ENCODE measurements at places on chromosomes 2 and 18.

GRCh38 chr18:76475450-76476194 is 19.4 kb downstream of the ZNF516 start:
- no peak for DNase-seq

DNA sequence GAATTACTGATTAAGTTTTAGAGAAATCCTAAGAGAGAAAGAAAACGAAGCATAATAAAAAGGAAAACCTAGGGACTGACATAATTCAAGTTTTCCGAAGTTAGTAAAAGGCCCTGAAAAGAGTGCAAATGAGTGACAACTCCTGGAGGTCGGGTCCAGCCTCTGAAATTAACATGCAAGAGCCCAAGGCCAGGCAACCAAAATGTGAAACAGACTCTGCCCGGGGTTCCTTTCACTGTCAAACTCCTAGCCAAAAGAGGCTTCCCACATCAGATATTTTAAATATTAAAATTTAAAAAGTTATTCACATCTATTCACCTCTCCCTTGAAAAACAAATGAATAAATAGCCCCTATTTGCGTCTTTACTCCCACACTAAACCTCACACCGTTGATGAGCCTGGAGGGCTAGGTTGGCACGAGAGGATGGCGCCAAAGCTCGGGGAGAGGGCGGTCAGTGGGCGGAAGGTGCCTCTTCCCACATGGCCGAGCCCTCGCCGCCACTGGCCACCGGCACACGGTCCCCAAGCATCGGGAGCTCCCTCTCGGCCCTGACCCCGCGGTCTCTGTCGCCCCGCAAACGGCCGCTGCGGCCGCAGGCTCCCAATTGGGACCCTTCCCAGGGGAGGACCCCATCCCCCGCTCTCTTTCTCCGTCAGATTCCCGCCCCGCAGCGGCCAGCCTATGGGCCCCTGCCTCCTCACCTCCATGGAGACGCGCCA is 630 bp downstream of the PPM1G start:
- DNase-seq, result no peak

- no peak for DNase-seq
Measured at GRCh38 chr2:31511376-31511775, 69.4 kb downstream of the SRD5A2 start.

GRCh38 chr2:120888851-120889250 is 153.2 kb downstream of the GLI2 start:
- DNase-seq, result no peak

DNA sequence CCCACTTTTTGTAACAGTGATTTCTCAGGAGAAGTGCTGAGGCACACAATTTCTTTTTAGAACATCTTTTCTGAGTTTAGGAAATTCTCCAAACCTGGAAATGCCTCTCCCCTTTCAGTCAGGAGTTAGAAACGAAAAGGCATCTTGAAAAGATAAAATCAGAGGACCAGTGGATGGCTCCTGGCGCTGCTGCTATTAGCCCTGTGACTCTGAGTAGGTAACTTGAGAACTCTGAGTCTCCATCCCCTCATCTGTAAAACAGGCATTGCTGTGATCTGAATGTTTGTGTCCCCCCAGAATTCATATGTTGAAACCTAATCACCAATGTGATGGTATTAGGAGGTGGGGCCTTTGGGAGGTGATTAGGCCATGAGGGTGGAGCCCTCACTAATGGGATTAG is 50.2 kb downstream of the EHD3 start:
- DNase-seq, result no peak

DNA sequence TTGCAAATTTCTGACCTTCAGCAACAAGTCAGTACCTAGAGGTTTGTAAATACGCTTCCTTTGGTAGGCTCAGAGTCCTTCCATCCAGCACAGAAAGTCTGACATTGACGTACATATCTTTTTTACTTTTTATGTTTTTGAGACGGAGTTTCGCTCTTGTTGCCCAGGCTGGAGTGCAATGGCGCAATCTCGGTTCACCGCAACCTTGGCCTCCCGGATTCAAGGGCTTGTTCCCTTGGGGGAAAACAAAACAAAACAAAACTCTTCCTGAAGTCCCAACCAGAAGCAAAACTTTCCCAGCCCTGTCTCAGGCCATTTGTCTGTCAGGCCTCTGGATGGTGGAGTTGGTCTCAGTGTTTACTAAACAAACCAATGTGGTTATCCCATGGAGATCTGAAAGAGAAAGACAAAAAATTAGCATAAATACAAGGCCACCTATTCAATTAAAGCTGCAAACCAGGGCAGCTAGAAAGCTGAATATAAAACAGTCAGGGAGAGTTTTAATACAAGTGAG is 29.6 kb upstream of the ATL2 start:
- no peak for DNase-seq

- DNase-seq, result no peak
Measured at GRCh38 chr2:139917690-139918384, 1137.6 kb upstream of the NXPH2 start.

GRCh38 chr2:132977812-132978529 is 308.0 kb upstream of the LYPD1 start:
- no peak for DNase-seq

DNA sequence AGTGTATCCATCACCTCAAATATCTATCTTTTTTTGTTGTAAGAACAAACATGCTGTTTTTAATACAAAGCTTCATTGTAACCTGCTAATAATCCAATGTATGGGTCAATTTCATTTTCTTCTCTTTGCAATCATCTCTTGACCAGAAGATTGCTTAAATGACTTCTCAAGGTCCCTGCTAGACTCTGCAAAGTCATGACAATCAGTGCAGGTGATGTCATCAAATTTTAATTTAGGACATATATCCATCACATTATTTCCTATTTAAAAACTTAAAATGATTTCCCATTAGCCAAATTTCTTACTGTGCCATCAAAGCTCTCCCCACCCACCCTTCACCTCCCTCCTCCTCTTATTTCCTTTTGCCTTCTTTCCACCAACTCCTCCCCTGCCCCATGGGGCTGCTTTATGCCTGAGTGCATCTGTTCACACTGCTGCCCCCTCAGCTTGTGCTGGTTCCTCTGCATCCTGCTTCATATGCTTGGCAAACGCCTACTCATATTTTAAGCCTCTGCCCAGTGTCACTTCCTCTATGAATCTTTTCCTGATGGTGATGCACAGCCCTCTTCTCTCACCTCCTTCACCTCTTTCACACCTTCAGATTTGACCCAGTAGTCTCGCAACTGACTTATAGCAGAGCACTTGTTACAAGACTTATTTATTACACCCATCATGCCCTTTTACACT is 20.3 kb downstream of the PLEK start:
- no peak for DNase-seq

DNA sequence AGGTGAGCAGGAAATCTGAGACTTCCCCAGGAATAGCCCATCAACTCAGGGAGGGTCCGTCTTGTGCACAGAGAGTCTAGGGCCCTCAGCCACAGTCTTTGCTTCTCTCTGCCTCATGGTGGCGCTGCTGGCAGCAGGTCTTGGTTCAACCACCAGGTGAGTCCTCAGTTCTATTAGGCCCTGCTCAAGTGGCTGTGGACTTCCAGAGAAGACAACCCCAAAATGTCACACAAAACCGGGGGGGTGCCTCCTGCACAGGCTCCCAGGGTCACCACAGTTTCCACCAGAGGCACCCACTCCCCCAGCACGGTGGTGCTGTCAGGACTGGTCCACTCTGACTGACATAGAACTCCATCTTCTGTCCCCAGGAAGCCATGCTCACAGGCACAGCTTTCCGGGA is 2.4 kb upstream of the CHRNG start:
- no peak for DNase-seq

GRCh38 chr2:235041221-235041917 is 89.6 kb downstream of the SH3BP4 start:
- DNase-seq, result no peak

GRCh38 chr18:35306588-35307250 is 16.7 kb upstream of the ZSCAN30 start:
- DNase-seq, result no peak

DNA sequence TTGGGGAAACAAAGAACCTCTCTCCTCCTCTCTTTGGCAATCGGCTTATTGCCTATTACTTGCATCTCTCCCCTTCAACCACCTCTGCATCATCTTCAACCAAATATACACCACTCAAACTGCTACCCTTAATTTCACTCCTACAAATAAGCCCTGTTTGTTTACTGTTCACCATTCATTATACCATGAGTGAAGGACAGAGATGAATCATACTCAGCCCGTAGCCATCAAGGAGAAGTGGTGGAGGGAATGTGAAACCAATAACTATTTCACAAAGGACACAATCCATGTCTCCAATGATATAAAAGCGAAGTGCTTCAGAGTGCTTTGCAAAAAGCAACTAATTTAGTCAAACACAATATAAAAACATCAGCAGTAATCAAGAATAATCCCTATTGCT is 76.8 kb downstream of the CACNB4 start:
- no peak for DNase-seq

- DNase-seq, result no peak
Measured at GRCh38 chr2:64404002-64404731, 49.8 kb upstream of the LGALSL start.

GRCh38 chr2:237304763-237305514 is 109.0 kb downstream of the COL6A3 start:
- DNase-seq, result no peak

DNA sequence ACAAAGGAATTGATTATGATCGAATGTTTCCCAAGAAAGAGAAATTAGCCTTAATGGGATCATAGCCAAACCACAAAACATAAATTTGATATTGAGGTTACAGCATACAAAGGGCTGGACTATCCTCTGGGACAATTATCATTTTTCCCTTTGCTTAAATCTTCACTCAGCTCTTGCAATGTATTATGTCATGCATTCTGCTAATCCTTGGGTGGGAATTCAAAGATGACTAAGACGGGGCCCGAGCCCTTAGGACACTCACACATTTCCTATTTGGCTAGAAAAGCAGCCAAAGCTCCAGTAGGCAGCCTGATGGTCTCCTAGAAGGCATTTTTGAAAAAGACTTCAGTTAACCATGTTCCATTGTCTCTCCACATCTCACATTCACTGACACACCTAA is 17.2 kb upstream of the NMI start:
- no peak for DNase-seq

GRCh38 chr2:119225926-119226325 is 2.3 kb downstream of the STEAP3 start:
- no peak for DNase-seq

DNA sequence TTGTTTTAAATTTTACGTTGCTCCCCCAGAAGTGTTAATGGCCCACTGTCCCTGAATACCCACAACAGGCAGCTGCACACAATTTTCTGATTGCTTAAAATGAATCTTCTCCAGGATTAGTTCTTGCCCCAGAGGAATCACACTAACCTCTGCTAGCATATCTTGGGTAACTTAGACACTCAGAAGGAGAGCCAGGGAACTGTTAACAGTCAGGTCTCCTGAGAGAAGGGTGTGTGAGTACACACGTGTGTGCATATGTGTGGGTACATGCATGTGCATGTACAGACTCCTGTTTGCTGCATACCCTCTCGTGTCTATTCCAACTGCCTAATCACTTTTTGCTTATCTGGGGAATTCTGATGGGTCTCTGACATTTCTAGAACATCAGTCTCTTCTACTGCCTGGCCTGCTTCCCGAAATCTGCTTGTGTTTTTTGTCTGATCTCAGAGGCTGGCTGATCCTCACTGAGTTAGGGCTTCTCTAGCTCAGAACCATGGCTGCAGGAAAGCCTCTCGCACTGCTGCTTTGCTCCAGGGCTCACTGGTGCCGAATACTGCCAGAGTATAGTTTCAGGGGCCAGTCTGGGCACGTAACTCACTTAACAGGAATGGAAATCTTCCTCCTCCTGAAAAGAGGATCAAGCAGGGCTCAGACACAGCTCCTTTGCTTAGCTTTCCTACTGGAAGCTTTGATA is 62.8 kb downstream of the PRELID3A start:
- no peak for DNase-seq

GRCh38 chr2:200086911-200087310 is 131.5 kb downstream of the MAIP1 start:
- no peak for DNase-seq

GRCh38 chr2:218979846-218980734 is 4.9 kb downstream of the FEV start:
- peak; percentile 70 for DNase-seq

- no peak for DNase-seq
Measured at GRCh38 chr18:49028091-49028490, 77.3 kb upstream of the SMAD7 start.

DNA sequence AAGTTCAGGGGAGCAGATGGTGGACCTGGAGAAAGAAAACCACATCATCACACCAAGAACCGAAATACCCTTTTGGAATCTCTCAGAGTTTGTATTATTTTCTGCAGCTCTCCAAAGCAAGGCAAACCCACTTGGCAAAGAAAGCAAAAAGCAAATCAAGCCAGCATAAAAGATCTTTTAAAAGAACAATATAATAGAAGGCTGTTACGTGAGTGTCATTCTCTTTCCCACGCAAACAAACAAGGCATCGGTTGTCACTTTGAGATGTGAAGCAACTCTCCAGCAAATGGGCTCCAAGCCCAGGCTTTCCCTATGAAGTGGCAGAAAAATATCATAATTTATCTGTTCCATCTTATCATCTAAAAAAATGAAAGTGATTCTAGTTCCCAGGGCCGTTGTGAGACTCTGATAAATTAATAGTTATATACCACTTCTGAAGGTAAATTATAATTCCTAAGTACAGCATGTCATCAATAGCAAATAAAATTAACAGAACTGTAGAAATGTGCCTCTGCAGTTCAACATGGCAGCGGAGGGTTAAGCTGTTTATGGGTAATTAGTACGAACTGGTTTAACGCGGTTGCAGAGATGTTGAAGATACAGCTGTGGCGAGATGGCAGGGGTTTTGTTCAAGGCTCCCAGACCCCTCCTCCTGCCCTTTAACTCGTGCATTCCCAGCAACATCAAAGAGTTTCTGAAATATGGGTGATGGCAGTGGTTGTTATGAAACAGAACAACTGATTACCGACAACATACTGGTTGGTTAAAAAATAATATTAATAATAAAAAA is 89.2 kb downstream of the EPHA4 start:
- DNase-seq, result no peak

- no peak for DNase-seq
Measured at GRCh38 chr2:141497272-141497671, 633.5 kb downstream of the LRP1B start.

- DNase-seq, result no peak
Measured at GRCh38 chr2:113179446-113180045, 5.8 kb downstream of the PSD4 start.

DNA sequence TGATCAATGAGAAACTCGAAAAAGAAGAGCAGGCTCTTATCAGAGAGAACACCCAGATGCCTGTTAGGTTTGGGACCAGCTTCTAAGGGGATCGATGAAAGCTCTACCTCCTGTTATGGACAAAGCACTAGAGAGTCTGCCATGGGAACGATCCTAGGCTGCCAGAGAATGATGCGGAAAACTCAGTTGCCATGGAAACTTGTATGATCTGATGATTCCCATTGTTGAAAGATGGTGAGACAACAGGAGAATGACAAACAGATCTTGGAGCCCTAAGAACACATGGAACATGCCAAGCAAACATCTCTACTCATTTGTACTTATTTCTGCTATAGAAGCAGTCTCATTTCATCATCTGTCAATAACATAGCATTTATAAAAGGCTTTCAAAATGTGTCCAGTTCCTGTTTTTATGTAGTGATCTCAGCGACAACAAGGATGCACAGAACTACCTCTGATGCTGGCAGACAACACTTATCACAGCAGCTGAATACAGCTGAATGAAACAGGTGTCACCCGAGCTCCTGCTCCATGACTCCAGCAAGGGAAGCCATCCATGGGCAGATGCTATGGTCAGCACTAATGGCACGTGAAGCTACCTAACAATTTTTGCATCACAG is 59.6 kb downstream of the NCKAP5 start:
- no peak for DNase-seq

Measured in effector memory CD4-positive, alpha-beta T cell (primary cell).